ENCODE measurements at places on chromosomes 1 and 21.

GRCh38 chr1:234526922-234527321 lies 47.9 kb upstream of the TARBP1 start:
- no peak for DNase-seq

DNA sequence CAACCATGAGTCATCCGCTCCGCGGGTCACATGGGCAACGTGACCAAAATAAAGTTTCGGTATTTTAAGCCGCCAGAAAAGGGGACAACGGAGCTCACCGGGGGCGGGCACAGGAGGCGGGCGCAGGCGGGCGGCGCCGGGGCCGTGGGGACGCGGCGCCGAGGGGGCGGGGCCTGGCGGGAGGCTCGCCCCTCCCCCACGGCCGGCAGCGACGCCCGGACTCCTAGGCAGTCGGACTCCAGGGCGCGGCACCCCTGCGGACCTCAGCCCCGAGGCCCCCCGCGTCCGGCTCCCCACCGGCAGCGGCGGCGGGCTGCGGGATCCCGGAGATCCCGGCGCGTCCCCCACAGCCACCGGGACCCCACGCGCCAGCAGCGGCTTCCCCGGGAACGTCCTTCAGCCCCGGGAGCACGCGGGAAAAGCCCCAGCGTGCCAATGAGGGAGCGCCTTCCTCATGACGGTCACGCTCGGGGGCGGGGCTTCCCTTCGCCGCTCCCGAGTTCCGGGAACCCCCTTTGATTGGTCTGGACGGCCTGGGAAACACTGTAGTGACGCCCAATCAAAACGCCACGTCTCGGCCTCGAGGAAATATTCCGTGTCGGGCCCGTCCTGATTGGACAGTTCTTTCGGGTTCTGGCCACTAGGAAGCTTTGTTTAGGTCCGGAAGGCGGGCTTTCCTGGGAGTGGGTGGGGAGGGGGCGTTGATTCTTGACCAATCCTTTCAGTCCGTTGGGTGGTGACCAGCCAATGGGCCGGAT lies 515 bp upstream of the CAMTA1 start:
- peak; percentile 100 for DNase-seq

DNA sequence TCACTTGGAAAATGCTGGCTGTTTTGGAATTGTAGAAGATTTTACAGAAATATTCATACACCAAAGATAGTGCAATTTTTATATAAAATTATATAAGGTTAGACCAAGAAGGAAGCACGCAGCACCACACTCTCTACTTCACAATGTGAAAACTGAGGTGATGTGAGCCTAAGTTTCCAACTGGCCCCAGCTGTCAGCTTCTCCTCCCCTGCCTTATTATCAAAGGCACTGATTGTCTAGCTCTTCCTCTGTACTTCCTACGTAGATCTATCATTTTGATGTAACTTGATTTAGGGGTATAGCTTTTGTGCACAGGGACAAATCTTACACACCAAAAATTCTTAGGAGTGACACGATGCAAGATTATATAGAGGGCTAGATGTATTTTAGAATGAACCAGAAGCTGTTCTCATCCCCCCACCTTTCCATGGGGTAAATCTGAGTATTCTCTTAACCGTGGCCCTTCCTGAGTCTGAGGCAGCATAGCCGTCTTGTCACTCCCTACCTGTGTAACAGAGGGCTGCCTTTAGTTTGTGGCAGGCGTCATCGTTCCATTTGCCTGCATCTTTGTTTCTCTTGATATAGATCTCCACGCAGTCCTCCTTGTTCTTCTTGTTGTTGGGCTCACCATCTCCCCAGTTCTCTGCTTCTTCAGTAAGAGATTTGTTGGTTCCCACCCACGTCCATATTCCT lies 3.4 kb downstream of the SELL start:
- DNase-seq: peak; percentile 11

GRCh38 chr1:235553112-235553551 lies 48.9 kb upstream of the B3GALNT2 start:
- DNase-seq: no peak

DNA sequence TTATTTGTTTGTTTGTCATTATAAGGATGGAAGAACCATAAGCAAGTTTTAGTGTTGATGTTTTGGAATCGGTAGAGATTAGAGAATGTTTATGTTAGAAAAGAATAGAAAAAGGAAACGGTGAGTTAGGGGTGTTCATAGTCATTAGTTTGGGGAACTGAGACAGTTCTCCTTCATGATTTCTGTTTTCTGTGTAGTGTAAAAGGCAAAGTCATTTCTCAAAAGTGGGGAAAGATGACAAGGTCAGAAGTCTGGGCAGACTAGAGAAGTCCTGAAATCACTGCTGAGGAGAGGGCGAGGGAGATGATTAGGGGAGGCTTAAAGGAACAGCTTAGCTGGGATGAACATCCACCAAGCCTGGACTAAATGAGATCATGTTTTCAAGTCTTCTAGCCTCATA lies 498.9 kb downstream of the TTLL7 start:
- DNase-seq: no peak
